Osteoblast (primary cell): ENCODE measurements at places on chromosomes 3 and 15. TPM values are rescaled to one million over a fixed set of nuclear protein-coding genes. Genes with fewer than 3 reads are reported as not detected.

Gene SLC7A14
- 0.29 and 0.36 TPM in 2 replicates for total RNA-seq

Gene LTF
- 0.59 and 0.72 TPM in 2 replicates for total RNA-seq

Gene RTP1
- total RNA-seq, result not detected in 2 replicates

Gene CCK
- total RNA-seq, result not detected in 2 replicates

Gene PATL2
- total RNA-seq, result 1.8 and 2.7 TPM in 2 replicates

Gene UROC1
- not detected in 2 replicates for total RNA-seq

Gene CCDC191
- 3.2 and 4.0 TPM in 2 replicates for total RNA-seq

Gene HDGFL3
- 27.5 and 42.4 TPM in 2 replicates for total RNA-seq

Gene CACNA2D2
- total RNA-seq, result not detected in 2 replicates

Gene XCR1
- not detected in 2 replicates for total RNA-seq

Gene CMTM8
- total RNA-seq, result 1.4 and 4.4 TPM in 2 replicates

Gene C15orf62
- total RNA-seq, result under 0.01 and 0.29 TPM in 2 replicates

Gene TMEM40
- total RNA-seq, result not detected in 2 replicates

Gene RPL29
- 824 and 862 TPM in 2 replicates for total RNA-seq

Gene MYO5C
- under 0.01 TPM in 2 replicates for total RNA-seq

Gene SLC28A2
- total RNA-seq, result not detected in 2 replicates

Gene OR5K2
- not detected in 2 replicates for total RNA-seq

Gene HDAC11
- total RNA-seq, result 10.9 and 11.2 TPM in 2 replicates

Gene SPRED1
- 32.6 and 32.7 TPM in 2 replicates for total RNA-seq

Gene HHATL
- not detected in 2 replicates for total RNA-seq

Gene LYZL4
- not detected in 2 replicates for total RNA-seq

Gene ZNF80
- total RNA-seq, result not detected in 2 replicates

Gene GHSR
- total RNA-seq, result not detected in 2 replicates

Gene MST1R
- total RNA-seq, result 0.72 and 1.8 TPM in 2 replicates

Gene AMOTL2
- total RNA-seq, result 205 and 300 TPM in 2 replicates

Gene SLC9C1
- not detected in 2 replicates for total RNA-seq
